ENCODE measurements at places on chromosomes 1 and 21.

- no peak for DNase-seq
Measured at GRCh38 chr1:99669821-99670220, 23.9 kb downstream of the PALMD start.

GRCh38 chr1:201393076-201393475 is 6.0 kb downstream of the LAD1 start:
- no peak for DNase-seq

DNA sequence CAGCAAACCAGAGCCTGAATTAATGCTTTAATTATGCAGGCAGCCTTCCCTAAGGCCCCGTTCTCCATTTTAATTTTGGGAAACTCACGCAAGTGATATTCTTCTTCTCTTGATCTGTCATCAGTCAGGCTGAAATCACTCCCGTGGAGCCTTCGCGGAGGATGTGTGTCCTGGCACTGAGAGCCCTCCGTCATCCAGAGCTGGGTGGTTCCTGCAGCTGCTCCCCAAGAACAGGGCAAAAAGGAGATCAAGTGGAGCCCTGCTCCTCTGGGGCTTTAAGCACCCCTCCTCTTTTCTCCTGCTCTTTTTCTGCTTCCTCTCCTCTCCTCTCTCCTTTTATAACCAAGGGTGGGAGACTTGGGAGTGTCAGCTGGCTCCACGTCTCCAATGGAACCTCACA is 133.2 kb upstream of the CACNA1E start:
- no peak for DNase-seq

- no peak for DNase-seq
Measured at GRCh38 chr1:222867316-222867715, 52.5 kb downstream of the DISP1 start.

- no peak for DNase-seq
Measured at GRCh38 chr1:185053204-185053603, 7.8 kb downstream of the RNF2 start.

- no peak for DNase-seq
Measured at GRCh38 chr1:220327106-220327505, 54.9 kb upstream of the RAB3GAP2 start.

DNA sequence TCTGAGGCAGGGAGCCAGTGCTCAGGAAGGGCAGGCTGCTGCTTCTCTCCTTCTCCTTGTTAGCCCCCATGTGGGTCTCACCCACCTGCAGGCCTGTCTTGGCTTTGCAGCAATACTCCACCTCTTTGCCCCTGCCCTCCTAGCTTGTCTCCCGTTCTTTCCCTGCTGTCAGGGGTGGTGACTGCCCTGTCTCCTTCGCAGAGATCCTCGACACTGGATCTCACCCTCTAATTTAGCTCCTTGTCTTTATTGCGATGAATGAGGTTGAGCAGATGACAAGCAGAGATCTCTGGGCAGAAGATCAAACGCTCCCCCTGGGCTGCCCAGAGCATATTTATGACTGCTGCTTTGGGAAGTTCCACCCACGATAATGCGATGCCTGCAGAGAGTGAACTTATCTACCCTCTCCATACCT is 199.2 kb downstream of the ROR1 start:
- DNase-seq = no peak

DNA sequence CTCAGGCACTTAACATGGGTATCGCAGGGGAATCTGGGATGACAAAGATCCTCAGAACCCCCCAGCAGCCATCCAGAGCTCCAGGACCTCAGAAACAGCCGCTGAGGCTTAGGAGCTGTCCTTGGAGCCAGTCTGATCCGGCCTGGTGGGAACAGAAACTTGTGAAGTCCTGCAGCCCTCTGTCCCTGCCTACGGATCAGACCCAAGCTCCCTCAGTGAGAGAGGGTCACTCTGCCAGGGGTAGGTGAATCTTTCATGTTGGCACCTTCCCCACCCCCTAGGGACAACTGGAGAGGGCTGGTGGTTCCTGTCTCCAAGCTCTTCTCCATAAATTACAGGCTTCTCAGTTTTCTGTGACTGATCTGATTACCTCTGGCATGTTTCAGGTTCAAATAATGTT is 122.3 kb downstream of the TLR5 start:
- DNase-seq = no peak

DNA sequence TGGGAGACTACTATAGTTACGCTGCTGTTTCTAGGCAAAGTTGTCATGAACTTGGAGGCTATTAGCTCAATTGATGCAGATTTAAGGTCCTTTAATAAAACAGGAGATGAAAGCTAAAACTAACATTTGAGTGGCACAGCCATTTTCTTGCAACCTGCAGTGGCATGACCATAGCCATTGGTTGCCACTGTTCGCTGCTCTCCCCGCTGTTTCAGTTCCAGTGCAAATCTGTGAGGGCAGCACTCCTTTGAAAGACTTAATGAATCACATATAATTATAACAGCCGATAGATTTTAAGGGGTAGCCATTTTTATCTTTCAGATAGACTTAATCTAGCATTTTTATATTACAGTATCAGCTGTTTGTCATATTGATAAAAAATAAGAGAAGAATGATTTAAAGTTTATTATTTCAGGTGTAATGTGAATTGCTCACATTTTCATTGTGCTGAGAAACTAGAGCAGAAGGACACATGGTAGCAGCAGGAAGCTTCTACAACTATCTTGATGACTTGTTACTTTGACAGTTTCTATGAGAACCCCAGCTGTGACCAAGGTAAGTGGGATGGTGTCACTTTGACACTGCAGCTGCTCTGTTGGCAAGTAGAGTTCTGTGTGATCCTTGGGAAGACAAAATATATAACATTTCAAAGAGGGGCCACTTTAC is 203.7 kb downstream of the PLA2G4A start:
- DNase-seq = no peak

DNA sequence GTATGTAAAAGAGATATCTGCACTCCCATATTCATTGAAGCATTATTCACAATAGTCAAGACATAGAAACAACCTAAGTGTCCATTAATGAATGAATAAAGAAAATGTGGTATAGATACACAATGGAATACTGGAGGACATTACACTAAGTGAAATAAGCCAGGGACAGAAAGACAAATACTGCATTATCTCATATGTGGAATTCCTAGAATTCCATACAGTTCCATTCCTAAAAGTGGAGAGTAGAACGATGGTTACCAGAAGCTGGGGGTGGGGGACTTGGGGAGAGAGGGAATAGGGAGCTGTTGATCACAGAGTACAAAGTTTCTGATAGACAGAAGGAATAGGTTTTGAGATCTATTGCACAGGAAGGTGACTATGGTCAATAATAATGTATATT is 7.4 kb downstream of the TMED5 start:
- DNase-seq = no peak

GRCh38 chr1:187646536-187647107 is 817.9 kb downstream of the PLA2G4A start:
- no peak for DNase-seq

DNA sequence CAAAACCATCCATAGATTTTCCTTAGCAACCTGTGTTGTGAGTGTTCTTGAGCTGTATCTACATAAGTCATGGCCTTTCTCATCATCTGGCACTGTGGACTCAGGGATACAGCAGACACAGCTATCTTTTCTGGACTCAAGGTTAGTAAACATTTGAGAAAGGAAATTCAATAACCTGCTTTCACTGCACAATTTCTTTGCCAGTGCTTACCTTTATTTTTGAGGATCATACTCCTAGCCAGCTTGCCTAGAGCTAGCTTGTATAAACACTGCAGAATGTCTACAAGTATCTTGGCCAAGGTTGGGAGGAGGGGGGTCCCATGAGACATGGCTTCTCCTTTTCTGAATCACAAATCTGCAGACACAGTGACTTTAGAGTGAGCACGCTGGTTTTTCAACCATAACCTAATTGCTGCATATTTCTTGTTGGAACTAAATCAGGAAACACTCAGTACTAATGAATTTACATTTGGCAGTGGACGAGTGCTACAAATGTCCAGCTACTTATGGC is 27.2 kb downstream of the ADAMTS5 start:
- no peak for DNase-seq

DNA sequence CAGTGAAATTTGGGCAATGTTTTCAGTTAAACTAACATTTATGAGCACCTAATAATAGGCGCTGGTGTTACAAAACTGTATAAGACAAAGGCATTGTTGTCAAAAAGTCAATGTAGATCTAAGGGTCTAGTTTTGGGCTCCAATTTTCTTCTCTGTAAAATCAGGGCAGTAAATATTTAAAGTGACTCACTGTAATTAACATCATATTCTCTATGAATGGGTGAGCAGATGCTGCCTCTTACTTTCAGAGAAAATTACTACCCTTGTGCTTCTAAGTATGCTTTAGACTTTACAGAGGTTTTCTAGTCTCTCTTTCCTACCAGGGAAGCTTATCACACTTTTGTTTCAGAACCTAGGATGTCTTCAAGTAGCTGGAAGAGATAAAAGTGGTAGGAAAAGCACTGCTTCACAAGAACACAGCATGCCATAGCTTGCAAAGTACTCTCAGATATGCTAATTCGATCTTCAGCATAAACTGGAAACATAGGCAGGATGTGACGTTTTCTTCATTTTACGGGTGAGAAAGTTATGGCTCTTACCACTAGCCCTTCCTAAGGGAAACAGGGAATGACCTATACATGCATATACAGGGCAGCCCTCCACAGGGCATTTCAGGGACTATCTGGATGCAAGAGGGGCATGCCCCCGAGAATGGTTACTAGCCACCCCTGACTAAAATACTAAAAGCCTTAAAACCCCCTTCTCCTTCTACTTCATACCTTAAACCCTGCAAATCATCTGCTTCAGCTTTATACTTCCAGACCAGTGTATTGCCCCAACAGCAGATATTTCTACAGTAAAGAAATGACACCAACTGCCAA is 2.6 kb downstream of the C1orf116 start:
- no peak for DNase-seq

DNA sequence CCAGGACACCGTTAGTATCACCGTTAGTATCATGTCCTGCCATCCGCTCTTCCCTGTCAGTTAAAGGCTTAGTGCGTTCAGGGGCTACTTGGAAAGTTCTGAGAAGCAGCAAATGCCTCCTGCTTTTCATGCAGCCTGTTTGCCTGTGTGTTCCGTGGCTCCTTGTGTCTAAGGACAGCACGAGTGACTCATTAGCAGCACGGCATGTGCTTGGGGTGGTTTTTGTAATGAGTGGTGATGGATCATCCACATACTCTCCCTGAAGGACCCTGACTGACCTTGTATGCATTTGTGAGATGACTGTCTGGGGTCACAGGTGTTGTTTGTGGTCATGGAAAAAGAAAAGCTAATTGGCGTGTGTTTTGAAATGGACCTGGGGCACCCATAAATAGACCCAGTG is 221.9 kb downstream of the PBX1 start:
- DNase-seq = no peak

DNA sequence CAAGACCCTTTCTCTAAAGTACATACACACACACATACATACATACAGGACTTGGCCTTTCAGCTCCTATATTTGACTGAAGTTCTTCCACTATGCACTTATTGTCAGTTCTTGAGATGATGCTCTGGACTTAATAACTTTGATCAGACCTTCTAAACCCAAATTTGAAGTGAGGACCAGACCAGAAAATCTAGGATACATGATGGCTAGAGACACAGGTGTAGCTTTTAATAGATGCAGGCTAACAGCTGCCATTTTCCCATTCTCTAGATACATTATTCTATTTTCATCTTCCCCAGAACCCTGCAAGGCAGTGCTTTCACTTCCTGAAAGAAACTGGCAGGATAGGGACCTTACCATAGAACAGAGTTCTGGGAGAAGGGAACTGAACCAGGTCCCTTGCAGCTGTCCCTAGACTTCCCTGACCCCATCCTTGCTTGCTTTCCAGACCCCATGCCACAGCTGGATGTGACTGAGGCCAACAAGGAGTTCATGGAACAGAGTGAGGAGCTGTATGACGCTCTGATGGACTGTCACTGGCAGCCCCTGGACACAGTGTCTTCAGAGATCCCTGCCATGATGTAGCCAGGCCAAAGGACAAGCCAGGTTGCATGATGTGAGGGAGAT is 14.9 kb upstream of the RAB42 start:
- DNase-seq = no peak

DNA sequence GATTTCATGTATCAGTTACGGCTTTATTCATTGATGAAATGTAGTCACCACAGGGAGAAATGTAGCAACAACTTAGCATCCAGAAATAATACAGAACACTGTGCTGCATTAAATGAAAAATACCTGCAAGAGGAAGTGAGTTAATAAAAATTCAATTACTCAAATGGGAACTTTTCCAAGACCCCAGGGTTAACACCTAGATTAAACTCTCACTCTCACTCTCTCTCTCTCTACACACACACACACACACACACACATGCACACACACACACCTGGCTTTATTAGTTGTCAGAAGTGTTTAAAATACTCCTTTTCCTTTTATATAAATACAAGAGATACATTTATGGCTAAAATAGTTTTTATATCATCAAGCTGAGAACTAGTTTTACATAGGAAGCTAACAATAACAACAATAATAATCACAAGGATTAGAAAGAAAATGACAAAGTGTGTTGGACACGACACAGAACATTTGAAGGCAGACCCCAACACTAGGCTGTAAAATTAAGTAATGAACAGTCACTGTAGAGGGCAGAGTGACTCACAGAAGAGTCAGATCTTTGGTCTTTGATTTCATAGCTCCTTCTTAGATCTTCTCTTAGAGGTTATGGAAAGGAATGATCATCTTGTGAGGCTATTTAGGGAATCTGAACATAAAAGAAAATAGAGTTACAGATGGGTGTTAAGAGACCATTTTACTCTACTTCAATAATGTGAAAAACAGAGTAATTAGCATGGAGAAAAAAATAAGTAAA is 1266.0 kb upstream of the ADGRL2 start:
- no peak for DNase-seq

DNA sequence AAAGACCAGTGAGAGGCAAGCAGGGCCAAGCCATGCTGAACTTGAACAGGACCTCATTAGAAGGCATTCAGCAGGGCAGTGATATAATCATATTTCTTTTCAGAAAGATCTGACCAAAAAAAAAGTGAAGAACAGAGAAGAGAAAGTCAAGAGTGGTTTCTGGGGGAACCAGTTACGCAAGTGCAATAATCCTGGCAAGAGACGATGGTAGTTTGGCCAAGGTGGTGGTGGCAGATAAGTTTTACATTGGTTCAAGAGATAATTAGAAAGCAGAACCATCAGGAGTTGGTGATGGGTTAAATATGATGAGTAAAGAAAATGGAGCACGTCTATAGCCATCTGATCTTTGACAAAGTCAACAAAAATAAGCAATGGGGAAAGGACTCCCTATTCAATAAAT is 54.3 kb downstream of the ZSWIM5 start:
- no peak for DNase-seq
